ENCODE measurements at places on chromosomes 3 and 15.

- DNase-seq = no peak
Observed at GRCh38 chr3:186142393-186142932, 33.6 kb upstream of the ETV5 start.

DNA sequence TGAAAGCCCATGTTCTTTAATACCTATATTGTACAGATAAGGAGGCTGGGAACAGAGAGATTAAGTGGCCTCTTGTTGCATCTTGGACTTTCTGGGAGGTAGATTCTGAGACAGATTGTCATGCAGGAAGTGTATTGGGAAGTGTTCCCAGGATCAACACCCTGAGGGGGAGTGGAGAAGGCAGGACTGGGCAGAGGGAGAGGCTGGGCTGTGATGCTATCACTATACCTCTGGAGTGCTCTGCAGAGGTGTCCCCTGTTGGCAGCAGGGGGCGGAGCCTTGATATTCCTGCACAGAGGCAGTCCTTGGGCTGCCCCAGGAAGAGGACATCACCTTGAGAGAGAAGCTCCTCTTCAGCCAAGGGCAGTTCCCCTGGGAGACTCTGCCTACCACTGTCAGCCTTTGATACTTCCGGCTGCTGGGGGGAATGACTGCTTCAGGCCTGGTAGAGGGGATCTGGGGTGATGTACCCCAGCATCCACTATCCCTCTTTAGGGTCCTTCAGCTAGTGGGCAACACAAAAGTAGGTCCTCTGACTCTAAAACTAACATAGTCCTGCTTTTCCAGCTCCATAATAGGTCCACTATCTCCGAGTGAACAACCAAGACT is 97.4 kb upstream of the RNU6-1 start:
- no peak for DNase-seq

- DNase-seq = no peak
Observed at GRCh38 chr3:45387171-45387570, 1.2 kb upstream of the LARS2 start.

DNA sequence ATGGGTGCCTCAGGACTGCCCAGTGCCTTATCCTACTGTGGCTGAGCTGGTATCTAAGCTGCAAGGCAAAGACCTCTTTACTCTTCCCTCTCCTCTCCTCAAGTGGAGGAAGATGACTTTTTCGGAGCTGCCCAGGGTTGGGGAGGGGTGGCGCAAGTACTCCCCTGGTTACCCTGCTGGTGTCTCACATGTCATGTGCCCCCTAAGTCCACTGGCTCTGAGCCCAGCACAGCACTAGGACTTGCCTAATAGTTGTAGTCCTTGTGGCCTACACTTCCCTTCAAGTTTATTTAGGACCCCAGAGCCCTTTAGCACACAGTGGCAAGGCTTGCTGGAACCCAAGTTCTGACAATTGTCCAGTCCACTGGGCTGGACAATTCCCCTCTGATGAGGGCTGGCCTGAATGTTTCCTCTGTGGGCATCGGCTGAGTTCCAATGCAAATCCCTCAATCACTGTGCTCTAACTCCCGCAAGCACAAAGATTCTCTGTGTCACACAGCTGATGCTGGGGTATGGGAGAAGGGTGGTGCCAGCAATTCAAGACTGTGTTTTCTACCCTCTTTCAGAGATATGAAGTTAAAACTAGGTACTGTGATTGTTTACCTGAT is 60.4 kb downstream of the UQCC5 start:
- no peak for DNase-seq

DNA sequence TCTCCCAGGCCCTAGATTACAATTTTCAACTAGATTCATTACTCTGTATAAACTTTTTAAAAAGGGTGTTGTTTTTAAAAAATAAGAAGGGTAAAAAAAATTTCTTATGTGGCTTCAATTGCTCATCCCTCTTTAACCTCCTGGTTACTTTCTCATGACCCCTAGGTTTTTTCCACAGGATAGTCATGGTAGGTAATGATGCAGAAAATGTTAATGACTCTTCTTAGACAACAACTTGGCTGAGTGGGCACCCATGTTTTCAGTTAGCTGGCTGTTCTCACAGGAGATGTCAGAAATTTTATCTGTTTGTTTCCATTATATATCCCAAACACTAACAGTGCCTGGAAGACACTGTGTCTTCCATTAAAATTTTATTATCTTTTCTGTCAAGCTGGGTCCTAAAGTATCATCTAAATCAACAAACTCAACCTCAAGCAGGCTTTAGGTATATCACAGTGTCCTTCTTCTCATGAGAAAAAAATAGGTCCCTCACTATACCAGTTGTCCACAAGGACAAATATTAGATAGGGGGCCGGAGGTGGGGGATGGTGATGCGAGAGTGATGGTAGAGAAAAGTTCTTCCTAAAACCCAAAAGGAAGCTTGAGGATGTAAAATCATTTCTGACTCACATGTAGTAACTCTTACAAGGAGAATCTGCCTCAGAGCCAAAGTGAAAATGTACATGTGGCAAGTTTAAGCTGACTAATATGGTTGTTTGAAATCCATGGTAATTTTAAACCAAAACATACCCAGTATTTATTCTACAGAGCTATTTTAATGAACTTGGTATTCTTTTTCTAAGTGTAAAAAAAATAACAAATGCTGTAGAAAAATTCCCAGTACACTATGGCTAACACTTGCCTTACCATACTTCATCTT is 43.3 kb downstream of the PLOD2 start:
- DNase-seq = no peak

Data from NCI-H1436 (cell line).